ENCODE measurements at places on chromosomes 3 and 15. TPM values are rescaled to one million over a fixed set of nuclear protein-coding genes. Genes with fewer than 3 reads are reported as not detected.

GOLGA6L4 gene
- total RNA-seq: 0.36 TPM

FANCD2 gene
- total RNA-seq: 40.7 TPM

MOBP gene
- total RNA-seq: not detected

TFDP2 gene
- total RNA-seq: 78.1 TPM

SAMMSON gene
- not detected for total RNA-seq

CALML4 gene
- 3.8 TPM for total RNA-seq

IQCH gene
- 0.92 TPM for total RNA-seq

ABHD5 gene
- 23.0 TPM for total RNA-seq

LEKR1 gene
- 0.06 TPM for total RNA-seq

TMEM207 gene
- not detected for total RNA-seq

MUSTN1 gene
- total RNA-seq: not detected

CLDN1 gene
- total RNA-seq: 169 TPM

ADAM10 gene
- 106 TPM for total RNA-seq

SHC4 gene
- 9.3 TPM for total RNA-seq

GRAMD1C gene
- total RNA-seq: 1.6 TPM

GOLGA8F gene
- not detected for total RNA-seq

SSUH2 gene
- total RNA-seq: 0.07 TPM

SERPINI2 gene
- total RNA-seq: not detected

CEP152 gene
- 14.1 TPM for total RNA-seq

PSTPIP1 gene
- total RNA-seq: not detected

RLBP1 gene
- not detected for total RNA-seq

EIF4E3 gene
- total RNA-seq: 2.7 TPM

SCG3 gene
- total RNA-seq: not detected

RYR3 gene
- total RNA-seq: 0.75 TPM

IQCF5 gene
- total RNA-seq: not detected

TRANK1 gene
- 2.0 TPM for total RNA-seq

UROC1 gene
- not detected for total RNA-seq

NPAP1 gene
- total RNA-seq: 0.07 TPM

TICRR gene
- 13.1 TPM for total RNA-seq

SUCNR1 gene
- total RNA-seq: 0.14 TPM

UBL7 gene
- 57.8 TPM for total RNA-seq

RARB gene
- total RNA-seq: 2.0 TPM

CHRNB4 gene
- total RNA-seq: 0.23 TPM

UPK1B gene
- total RNA-seq: 56.4 TPM

SPINT1 gene
- 159 TPM for total RNA-seq

PCLAF gene
- total RNA-seq: 107 TPM

WWTR1 gene
- 52.0 TPM for total RNA-seq

ZNF80 gene
- total RNA-seq: not detected

HDAC11 gene
- 8.8 TPM for total RNA-seq

NAALADL2 gene
- 1.0 TPM for total RNA-seq

CCR3 gene
- not detected for total RNA-seq

TMEM44 gene
- total RNA-seq: 11.2 TPM

MME gene
- 61.6 TPM for total RNA-seq

P2RY1 gene
- total RNA-seq: 0.06 TPM

PAK6 gene
- total RNA-seq: 4.5 TPM

CLDN18 gene
- not detected for total RNA-seq

SCN11A gene
- not detected for total RNA-seq

ADAMTS17 gene
- 0.06 TPM for total RNA-seq

ITPKA gene
- total RNA-seq: 9.8 TPM

Measured in epithelial cell of proximal tubule (primary cell).